Adrenal gland (tissue), 19 donors: ENCODE measurements at places on chromosomes 5 and 9. TPM values are rescaled to one million over a fixed set of nuclear protein-coding genes. Genes with fewer than 3 reads are reported as not detected.

The SLIT3 gene
- 35.6 TPM for total RNA-seq

- H3K27ac ChIP-seq: no peak overlapping the region
- H3K27me3 ChIP-seq: no peaks in the 10 kb centered on the region
- no peaks in the 10 kb centered on the region for H3K36me3 ChIP-seq
- no peak overlapping the region for H3K4me3 ChIP-seq
These were observed 163.7 kb upstream of the GNA14 start for GRCh38 chr9:77811832-77812231.

DNA sequence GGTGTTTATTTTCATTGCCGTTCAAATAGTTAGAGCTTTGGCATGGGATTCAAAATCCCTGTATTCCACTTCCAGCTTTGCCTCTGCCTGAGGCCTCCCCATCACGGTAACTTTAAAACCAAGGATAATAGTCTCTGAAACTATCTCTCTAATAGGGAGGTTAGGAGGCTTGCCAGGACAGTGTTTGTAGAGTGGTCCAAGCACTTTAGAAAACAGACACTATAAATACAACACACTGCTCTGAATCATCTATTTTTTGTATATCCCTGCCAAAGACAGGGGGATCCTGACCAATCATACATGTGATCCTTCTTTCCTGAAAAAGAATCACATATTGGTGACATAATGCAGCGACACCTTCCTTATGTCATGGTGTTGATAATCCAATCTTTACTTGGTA, 326.8 kb downstream of the BNC2 start:
- H3K27ac ChIP-seq: no peak overlapping the region
- H3K27me3 ChIP-seq: no peaks in the 10 kb centered on the region
- H3K36me3 ChIP-seq: no peaks in the 10 kb centered on the region
- no peak for DNase-seq
- H3K4me3 ChIP-seq: no peak overlapping the region

DNA sequence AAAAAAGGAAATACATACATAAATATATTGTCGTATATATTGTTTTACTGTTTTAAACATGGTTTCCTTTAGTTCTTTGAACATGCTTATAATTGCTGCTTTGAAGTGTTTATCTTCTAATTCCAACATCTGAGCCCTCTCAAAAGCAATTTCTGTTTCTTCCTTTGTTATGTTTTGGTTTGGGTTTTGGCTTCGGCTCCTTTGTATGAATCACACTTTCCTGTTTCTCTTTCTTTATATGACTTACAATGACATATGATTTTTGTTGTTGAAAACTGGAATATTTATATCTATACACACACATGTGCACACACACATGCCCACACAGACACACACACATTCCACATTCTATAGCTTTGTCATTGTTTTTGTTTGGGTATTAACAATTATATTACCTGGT, 1206.7 kb downstream of the CDH12 start:
- no peak overlapping the region for H3K4me3 ChIP-seq
- H3K36me3 ChIP-seq: no peaks in the 10 kb centered on the region
- DNase-seq: no peak
- H3K27me3 ChIP-seq: no peaks in the 10 kb centered on the region

The PCBD2 gene
- total RNA-seq: 17.3 TPM

DNA sequence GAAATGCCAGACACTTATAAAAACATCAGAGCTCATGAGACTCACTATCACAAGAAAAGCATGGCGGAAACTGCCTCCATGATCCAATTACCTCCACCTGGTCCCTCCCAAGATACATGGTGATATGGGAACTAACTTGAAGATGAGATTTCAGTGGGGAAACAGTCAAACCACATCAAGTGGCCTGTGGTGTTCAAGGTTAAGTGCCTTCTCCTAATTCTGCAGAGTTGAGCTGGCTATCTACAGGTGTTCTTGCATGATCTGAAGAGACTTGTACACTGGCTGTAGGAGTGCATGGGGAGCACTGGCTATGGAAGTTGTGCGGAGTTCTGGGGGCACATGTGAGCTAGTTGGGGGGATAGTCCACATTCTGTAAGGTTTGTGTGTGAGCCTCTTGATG, 34.0 kb upstream of the CKS2 start:
- H3K36me3 ChIP-seq: no peaks in the 10 kb centered on the region
- no peaks in the 10 kb centered on the region for H3K27me3 ChIP-seq
- H3K4me1 ChIP-seq: peaks cover 12% of the 10 kb centered on the region
- no peak for DNase-seq
- H3K27ac ChIP-seq: no peak overlapping the region
- no peak overlapping the region for H3K4me3 ChIP-seq

DNA sequence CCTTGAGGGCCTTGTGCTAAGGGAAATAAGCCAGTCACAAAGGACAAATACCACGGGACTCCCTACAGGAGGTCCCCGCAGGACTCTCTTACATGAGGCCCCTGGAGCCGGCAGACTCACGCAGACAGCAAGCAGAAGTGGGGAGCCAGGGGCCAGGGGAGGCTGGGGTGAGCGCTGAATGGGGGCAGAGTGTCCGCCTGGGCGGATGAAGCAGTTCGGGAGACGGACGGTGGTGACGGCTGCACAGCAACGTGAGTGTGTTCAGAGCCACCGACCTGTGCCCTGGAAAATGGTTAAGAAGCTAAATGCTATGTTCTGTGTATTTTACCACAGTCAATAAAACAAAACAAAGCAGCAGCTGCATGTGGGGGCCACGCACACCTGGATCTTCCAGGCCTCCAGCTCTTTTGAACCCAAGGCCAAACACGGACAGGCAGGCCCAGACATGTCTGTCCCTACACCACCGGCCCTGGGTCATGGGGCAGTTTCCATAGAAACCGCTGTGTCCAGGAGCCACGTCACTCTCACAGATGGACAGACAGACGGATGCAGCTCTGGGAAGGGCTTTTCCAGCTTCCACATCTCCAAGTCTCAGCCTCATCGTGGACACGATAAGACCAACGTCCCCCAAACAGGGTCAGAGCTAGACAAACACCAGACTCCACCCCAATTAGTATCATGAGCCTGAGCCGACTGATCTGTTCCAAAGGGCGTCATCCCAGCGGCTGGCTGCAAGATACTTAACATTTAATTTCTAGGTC, 103.9 kb downstream of the VAV2 start:
- no peaks in the 10 kb centered on the region for H3K27me3 ChIP-seq
- no peak overlapping the region for H3K4me3 ChIP-seq
- H3K27ac ChIP-seq: no peak overlapping the region
- no peaks in the 10 kb centered on the region for H3K36me3 ChIP-seq
- H3K4me1 ChIP-seq: peaks cover 38% of the 10 kb centered on the region
- DNase-seq: no peak

- H3K4me3 ChIP-seq: no peak overlapping the region
- DNase-seq: no peak
- H3K27me3 ChIP-seq: no peaks in the 10 kb centered on the region
These were observed 18.5 kb downstream of the DDX31 start for GRCh38 chr9:132651259-132651658.

DNA sequence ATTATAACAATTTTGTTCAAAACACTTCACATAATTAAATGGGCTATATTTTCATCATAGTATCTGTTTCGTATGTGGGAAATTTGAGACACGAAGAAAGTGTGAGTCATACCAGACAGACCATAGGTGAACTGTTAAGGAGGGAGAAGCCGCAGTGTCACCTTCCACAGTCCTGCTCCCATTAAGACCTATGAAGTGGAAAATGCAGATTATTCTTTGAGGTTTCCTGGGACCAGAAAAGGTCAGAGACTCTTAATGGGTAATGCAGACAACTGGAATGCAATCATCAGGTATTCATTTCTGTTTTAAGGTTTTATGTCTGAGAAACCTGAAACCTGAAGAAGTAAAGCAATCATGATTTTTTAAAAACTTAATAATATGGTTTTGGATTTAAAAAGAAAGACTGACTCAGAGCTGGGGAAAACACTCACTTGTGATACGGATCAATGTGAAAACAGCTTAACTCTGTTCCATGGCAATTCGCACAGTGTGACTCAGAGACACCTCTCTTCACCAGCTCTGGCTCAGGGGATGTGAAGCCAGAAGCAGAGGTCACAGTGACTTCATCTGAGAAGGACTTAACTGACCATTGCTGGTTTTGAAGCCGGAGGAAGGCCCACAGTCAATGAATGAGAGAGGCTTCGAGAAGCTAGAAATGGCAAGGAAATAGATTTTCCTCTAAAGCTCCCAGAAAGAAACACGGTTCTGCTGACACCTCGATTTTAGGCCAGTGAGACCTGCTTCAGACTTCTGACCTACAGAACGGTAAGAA, 17.2 kb upstream of the GCNT1 start:
- H3K4me3 ChIP-seq: no peak overlapping the region
- no peaks in the 10 kb centered on the region for H3K27me3 ChIP-seq
- H3K36me3 ChIP-seq: no peaks in the 10 kb centered on the region
- H3K4me1 ChIP-seq: no peaks in the 10 kb centered on the region

DNA sequence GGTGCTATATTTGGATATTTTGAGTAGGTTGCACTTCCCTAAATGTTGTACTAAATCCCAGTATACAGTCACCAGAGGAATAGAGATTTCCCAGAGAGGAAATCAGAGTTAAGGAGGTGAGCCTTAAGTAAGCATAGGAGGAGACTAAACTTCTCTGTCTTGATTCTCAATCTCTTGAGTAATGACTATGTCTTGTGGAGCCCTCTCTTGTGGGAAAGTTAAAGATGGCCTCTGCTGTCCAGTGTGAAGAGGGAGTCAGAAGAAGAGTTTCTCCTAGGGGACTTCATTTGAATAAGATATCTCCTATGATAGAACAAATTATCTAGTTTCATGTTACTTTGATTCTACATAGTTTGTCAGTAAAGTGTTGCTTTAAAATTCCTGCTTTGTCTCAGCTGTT, 502.5 kb downstream of the PDE4D start:
- no peak overlapping the region for H3K4me3 ChIP-seq
- H3K27me3 ChIP-seq: no peaks in the 10 kb centered on the region

DNA sequence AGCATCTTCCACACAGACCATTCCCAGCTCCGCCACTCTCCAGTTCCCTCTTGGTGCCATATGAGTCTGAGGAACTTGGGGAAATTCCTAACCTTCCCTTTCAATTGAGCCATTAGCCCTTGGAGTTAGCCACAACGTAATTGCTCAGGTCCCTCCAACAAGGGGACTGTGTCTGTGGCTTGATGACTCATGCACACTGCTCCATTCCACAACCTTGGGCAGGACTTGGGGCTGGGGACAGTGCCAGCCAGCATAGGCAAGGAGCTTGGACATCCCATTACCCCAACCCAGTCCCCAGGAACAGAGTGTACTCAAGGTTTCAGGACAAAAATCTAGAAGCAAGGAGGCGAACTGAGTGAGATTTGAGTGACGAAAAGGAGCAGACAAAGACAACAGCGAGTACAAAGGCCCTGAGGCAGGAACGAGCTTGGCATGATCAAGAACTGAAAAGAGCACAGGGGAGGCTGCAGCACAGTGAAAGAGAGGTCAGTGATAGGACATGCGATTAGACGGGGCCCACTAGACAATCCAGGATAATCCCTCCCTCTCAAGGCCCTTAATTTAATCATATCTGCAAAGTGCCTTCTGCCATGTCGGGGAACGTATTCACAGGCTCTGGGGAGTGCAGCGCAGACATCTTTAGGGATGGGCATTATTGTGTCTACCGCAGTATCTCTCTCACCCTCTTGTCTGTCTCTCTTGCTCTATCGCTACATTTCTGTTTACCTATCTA, 16.0 kb upstream of the JADE2 start:
- H3K4me3 ChIP-seq: no peak overlapping the region
- peak; percentile 85 for DNase-seq
- peak overlapping the region; percentile 88 for H3K27ac ChIP-seq

DNA sequence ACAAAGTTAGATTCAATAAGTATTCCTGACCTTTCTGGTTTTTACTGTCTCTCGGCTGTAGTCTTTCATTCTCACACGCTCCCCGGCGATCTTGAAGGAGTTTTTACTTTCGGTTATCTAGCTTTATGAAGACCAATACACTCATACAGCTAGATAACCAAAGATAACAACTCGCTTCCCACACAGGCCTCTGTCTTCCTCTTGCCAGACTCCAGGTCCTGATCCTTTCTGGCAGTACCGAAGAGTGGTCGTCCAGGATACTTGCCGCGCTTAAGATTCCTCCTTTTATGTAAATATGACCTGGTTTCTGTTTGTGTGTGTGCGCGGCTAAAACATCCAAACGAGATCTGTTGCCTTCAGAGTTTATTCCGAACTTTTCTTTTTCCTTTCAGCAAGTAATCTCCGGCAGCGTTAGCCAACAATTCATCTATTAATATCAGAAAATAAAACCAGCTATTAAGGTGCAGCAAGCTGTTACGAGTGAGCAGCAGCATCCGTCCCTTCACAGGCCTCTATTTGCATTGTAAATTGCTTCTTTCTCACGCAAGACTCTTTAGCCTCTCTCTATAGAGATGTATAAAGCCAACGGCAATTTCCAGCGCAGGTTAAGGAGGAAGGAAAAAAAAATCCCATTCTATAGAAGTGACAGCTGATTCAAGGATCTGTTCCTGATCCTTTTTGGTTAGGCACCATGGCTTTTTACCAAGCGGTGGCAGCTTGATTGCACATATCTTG, 216.1 kb downstream of the MEF2C start:
- H3K4me3 ChIP-seq: no peak overlapping the region
- DNase-seq: no peak
- H3K4me1 ChIP-seq: no peaks in the 10 kb centered on the region
- H3K36me3 ChIP-seq: no peaks in the 10 kb centered on the region
- H3K27ac ChIP-seq: no peak overlapping the region
- H3K27me3 ChIP-seq: peaks cover 2% of the 10 kb centered on the region

The KCNIP1 gene
- total RNA-seq: 2.2 TPM

The LMNB1 gene
- total RNA-seq: 7.3 TPM

The MYORG gene
- 15.6 TPM for total RNA-seq

DNA sequence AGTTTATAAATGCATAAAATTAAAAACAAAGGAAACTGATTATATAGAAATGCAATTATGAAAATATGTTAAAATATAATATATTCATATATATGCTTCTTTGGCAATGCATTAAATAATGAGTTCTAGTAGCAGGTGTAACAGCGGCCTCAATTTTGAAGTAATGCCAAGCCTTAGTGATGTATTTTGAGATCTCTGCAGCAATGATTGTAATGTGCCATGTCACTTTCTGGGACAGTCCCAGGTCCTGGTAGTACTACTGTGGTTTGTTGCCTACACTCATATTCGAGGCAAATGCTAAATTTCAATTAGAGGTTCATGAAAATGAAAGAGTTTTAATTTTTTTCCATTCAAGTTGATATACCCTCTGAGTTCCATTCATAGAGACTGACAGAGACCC, 75.8 kb upstream of the ORM1 start:
- H3K27ac ChIP-seq: no peak overlapping the region
- H3K36me3 ChIP-seq: no peaks in the 10 kb centered on the region

The SPINK1 gene
- total RNA-seq: not detected

DNA sequence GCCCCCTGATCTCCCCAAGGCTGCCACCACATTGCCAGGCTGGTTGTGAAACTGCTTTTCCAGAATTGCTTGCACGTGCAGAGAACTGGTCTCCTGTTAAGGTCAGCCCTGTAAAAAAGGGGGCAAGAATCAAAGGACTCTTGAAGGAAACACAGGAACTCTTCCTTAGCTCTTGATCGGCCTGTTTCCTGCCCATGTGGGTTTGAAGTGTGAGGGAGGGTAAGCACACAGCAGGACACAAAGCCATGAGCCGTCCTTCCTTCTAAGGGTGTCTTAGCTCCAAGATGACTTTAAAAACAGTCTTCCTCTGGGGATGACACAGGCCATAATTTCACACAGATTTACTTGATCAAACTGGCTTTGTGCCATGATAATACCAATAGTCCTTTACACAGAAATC, 36.1 kb downstream of the TEK start:
- no peak for DNase-seq
- H3K27me3 ChIP-seq: no peaks in the 10 kb centered on the region
- no peaks in the 10 kb centered on the region for H3K36me3 ChIP-seq
- H3K4me1 ChIP-seq: no peaks in the 10 kb centered on the region
- H3K4me3 ChIP-seq: no peak overlapping the region
- H3K27ac ChIP-seq: no peak overlapping the region
